Right lung (tissue), 10 donors: ENCODE measurements at places on chromosomes 5 and 9. TPM values are rescaled to one million over a fixed set of nuclear protein-coding genes. Genes with fewer than 3 reads are reported as not detected.

DNA sequence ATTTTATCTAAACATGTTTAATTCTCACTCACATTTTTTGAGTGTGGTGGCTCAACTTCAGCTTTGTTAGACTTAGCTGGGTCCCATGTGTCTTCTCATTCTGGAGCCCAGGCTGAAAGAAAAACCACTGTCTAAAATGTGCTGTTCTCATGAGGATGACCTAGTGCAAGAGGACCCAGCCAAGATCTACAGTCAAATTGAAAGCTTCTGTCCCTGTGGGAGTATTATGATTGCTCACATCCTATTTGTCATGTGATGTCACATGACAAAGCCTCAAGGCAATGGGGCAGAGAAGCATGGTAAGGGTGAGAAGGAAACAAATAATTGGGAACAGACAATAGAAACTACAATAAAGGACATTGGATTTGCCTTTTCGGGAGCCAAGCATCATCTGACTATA is 113.4 kb upstream of the ASTN2 start:
- DNase-seq = no peak

DNA sequence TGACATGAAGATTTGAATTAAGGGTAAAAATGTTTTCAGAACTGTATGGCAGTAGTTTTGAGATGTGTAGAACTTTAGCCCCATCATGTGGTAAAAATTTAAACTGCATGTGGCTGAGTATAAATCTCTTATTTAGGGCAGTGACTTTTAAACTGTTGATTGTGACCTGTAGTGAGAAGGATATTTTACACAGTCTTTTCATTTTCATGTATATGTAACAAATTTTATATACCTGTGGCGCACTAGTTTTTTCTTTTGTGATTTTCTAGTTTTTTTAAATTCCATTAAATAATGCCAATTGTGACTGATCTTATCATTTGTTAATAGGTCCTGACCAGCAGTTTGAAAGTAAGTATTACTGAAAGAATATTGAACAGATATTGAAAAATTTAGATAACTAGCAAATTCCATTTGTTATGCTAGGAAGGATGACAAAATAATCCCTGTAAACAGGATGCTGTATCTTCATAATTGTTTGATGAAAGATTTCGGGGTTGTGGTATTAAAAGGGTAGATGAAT is 47.2 kb downstream of the GPBP1 start:
- DNase-seq = peak; percentile 45

- DNase-seq = no peak
Observed at GRCh38 chr9:121684381-121685145, 33.1 kb downstream of the DAB2IP start.

- DNase-seq = no peak
Observed at GRCh38 chr5:28397502-28397941, 1359.1 kb upstream of the CDH9 start.

- no peak for DNase-seq
Observed at GRCh38 chr9:78354324-78354973, 57.5 kb downstream of the PSAT1 start.

- no peak for DNase-seq
Observed at GRCh38 chr9:1267141-1267570, 217.0 kb downstream of the DMRT2 start.

DNA sequence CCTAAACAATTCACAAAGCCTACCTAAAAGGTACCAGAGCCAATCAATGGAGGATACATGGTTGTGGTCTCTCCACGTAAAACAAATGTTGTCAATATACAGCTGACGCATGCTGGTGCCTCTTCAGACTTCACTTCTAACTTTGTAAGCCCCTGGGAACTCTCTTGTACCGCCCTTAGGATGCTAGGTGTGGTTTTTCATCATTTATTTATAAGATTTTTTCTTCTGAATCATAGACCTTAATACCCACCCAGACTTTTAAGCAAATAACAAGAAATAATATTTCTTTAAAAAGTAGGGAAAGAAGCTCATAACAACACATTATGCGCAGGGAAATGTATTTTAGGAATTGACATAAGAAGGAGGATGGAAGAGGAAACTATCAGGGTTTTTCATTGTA is 33.0 kb downstream of the SSBP2 start:
- no peak for DNase-seq

GRCh38 chr5:124583469-124584350 is 162.7 kb downstream of the ZNF608 start:
- DNase-seq = no peak

Gene TUSC1
- polyA plus RNA-seq = 12.6 TPM

Gene MCCC2
- 35.4 TPM for polyA plus RNA-seq

Gene ZNF79
- 5.3 TPM for polyA plus RNA-seq

Gene IL5
- polyA plus RNA-seq = 0.44 TPM

Gene MYORG
- polyA plus RNA-seq = 3.8 TPM
